ENCODE measurements at places on chromosomes 6 and 20.

DNA sequence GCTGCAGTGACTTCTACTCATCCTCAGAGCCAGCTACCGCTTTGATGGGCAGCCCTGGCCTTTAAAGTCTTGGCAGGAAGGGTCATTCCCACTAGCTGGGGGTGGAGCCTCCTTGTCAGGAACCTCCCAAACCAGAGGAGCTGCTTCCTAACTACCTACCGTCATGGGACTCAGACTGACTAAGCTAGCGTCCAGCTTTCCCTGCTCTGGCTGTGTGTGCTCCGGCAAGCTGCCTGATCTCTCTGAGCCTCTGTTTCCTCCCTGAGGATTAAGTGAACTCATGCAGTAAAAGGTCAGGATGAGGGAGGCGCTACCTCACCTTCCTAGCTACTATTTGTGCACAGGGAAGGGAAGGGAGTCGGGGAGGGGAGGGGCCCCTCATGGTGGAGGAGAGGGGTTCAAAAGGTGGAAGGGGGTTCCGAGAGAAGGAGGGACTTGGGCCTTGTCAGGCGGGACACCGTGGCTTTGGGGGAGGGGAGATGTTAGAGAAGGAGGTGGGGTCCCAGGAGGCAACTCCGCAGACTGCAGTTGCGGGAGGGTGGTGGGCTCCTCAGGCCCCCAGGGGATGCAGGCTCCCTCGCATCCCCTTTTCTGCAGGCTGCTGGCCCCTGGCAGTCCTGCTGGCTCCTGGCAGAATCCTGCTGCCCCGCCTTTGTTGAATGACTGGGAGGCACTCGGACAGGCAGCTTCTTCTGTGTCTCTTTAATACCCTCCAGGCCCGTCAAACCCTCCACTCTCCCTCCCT is 9.8 kb downstream of the DUSP15 start:
- DNase-seq: no peak

GRCh38 chr20:63955281-63955826 is 862 bp downstream of the UCKL1 start:
- peak; percentile 33 for DNase-seq

GRCh38 chr6:30157999-30158398 is 3.0 kb downstream of the TRIM10 start:
- no peak for DNase-seq

- DNase-seq: no peak
Observed at GRCh38 chr6:1612299-1612973, 2.7 kb downstream of the FOXC1 start.

DNA sequence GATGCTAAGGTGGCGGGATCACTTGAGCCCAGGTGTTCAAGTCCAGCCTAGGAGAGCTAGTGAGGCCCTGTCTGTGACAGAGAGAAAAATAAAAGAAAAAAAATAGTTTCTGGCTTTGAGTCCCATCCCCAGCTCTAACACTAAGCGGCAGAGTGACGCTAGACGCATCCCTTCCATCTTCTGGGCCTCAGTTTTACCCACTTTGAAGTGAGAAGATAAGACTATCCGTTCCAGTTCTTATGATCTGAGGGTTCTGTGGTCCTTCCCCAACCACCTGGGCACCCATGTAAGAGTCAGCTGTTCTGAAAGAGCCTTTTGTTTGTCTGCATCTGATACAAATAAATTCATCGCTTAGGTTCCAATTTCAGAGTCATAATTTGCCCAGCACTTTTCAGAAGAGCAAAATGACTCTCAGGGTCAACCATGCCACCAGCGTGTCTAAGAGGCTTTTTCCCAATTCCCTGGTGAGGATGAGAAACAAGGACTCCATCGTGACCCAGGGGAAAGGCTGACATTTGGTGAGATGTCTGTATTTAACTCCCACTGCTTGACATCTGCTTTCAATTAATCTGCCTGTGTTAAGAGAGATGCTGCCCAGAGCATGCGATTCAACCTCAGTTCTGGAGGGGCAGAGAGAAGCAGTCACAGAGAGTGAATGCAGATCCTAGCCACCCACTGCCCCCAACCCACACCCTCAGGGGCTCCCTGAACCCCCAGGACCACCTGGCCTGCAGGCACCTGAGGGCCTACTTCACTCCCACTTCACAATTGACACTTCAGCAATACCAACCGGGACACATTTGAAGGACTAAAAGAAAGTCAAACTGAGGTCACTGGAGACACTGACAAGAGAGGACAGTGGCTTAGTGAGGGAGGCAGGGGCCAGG is 131.6 kb upstream of the TOP1 start:
- peak; percentile 68 for DNase-seq

DNA sequence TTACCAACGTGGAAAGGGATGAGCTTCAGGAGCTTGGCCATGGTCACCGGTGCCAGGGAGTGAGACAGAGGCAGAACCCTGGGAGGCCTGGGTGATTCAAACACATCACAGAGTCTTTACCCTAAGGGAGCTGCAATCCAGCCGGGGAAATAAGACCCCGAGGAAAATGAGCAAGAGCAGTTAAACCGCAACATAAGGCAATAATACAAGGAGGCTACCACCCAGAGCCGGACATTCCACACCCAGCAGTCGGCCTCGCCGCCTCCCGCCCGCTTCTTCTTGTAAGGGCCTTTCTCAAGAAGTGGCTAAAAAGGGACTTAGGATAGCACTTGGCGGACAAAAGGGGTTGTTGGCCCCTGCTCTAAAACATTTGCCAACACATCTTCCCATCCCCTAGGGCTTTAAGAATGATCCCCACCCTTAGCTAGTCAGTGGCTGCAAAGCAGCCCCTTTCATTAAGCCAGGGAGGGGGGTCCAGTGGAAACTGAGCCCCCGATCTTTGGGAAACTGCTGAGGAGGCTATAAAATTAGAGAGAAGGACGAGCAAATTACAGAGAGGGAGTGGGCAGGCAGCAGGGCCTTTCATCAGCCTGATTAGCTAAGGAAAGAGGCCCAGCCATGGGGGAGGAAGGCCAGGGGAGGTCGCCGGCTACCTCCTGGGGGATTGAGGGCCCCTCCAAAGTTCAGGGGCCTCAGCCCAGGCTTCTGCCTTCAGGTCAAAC is 34.3 kb downstream of the SNX5 start:
- peak; percentile 68 for DNase-seq

DNA sequence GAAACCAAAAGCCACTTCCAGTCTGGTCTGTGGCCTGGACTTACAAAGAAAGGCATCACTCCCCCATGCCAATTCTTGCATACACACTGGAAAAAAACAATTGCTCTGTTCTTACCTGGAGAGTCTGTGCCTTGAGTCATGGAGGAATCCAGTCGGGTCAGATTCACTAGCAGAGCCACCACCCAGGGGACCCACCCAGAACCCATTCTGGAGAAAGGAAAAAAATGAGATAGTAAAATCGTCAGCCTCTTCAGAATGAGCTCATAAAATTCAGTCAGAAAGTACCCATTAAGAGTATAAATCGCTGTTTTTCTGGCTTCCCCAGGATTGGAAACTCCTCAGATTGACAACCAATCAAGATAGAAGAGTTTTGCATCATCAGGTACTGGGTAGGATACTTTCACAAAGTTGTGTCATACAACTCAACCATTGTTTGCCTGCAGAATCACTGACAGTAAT is at the start of gene HLA-DOB:
TSS of gene HLA-DOB (minus strand) at position 257 of the 459 bp plus-strand sequence. CDS start at position 206, 51 bp downstream.
- DNase-seq: peak; percentile 5

- no peak for DNase-seq
Observed at GRCh38 chr20:63317061-63317460, 24.1 kb downstream of the COL20A1 start.

DNA sequence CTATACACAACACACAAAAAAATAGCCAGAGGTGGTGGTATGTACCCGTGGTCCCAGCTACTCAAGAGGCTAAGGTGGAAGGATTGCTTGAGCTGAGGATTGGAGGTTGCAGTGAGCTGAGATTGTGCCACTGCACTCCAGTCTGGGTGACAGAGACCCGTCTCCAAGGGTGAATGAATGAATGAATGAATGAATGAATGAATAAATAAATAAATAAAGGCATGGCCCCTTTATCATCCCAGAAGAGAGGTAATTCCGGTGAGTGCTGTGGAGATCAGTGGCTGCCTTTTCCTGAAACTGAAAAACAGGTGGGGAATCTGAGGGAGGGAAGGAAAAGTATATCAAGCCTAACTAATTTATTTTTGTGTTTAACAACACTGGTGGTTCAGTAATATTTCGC is 90.0 kb downstream of the JARID2 start:
- no peak for DNase-seq

- DNase-seq: peak; percentile 79
Observed at GRCh38 chr20:47546184-47547033, 44.7 kb downstream of the NCOA3 start.

DNA sequence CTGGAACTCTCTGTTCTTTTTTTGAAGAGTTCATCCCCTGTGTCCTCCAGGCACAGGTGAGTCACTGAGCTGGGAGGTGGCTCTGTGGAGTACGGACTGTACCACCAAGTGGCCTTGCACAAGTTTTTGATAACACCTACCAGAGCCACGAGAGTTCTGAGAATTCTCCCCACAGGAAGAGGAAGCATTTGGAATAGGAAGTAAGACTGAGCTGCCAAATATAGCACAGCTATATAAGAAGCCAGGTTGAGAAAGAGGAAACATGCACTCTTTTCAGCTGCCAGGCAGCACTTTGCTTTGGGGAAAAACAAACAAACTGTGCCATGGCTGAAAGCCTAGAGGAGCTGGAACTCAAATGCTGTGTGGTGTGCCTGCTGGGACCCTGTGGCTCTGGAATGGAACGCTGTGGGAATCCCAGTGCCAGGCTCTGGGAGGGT is 70.8 kb upstream of the RIPOR2 start:
- peak; percentile 34 for DNase-seq

DNA sequence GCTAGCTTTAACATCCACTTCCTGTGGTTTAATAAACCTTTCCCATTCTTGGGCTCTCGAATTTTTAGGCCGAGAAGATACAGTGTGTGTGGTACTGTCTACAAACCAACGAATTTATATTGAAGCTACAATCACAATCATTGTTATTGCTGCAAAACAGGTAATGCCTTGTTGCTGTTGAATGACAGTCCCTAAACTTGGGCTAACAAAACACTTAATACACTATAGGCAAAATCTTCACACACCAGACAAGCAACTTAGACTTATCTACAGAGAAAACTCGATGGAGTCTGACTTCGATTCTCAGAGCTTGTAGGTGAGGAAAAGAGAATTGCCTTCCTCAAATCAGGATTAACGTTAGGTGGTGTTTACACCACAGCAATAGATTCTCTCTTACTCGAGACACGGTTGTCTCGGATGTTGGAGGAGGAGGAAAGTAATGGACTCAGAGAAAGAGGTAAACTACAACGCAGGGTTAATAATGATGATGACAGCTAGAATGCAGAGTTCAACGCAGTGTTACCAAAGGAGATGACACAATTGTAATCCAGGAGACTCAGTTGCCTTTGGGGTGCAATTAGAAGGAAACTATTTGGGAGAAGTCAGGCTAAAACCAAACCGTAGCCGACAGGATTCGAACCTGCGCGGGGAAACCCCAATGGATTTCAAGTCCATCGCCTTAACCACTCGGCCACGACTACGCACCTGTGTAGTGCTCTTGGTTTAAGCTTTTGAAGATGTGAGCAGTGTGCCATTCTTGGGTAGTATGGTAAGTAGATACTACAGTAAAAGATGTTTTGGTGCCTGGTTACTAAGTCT is 32.5 kb upstream of the ZNF184 start:
- DNase-seq: peak; percentile 75

- no peak for DNase-seq
Observed at GRCh38 chr6:81876971-81877370, 124.5 kb upstream of the TENT5A start.

GRCh38 chr6:15403094-15403755 is 157.4 kb downstream of the JARID2 start:
- no peak for DNase-seq

DNA sequence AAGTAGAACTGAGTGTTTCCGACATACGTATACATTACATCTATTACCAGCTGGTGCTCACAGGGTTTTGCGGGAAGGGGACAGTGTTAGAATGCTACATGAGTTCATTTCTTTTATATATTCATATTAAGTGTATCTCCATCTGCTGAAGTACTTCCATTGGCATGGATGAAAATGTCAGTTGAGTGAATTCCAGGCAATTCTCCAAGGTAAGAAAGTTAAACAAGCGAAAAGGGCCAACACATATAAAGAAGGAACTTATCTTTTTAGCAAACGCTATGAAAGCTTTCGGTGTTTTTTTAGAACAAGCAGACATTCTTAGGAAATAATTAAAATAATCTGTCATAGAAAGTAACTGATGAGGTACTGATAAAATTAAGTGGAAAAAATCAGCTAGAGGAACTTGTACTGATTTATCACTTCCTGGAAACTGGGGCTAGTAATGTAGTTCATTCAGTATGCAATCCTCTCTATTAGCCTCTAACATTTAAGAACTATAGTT is 34.6 kb downstream of the RNF146 start:
- peak; percentile 53 for DNase-seq

DNA sequence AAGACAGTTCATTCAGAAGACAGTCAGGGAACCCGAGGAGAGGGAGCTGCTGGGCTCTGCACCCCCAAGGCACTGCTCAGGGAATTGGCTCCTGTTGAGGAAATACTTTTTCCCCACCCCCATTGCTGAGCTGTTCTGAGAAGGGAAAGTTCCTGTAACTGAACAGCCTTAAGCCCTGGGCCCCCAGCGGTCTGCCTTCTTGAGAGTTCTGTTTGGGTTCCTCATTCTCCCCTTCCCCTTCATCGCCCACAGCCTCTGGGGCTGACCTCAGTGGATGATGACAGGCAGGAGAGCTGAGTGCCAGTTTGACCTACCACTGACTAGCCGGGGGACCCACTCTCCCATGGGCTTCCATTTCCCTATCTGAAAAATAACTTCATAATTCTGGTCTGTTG is 10.7 kb downstream of the HCK start:
- DNase-seq: no peak

- no peak for DNase-seq
Observed at GRCh38 chr6:150765067-150765764, 100.3 kb upstream of the MTHFD1L start.

DNA sequence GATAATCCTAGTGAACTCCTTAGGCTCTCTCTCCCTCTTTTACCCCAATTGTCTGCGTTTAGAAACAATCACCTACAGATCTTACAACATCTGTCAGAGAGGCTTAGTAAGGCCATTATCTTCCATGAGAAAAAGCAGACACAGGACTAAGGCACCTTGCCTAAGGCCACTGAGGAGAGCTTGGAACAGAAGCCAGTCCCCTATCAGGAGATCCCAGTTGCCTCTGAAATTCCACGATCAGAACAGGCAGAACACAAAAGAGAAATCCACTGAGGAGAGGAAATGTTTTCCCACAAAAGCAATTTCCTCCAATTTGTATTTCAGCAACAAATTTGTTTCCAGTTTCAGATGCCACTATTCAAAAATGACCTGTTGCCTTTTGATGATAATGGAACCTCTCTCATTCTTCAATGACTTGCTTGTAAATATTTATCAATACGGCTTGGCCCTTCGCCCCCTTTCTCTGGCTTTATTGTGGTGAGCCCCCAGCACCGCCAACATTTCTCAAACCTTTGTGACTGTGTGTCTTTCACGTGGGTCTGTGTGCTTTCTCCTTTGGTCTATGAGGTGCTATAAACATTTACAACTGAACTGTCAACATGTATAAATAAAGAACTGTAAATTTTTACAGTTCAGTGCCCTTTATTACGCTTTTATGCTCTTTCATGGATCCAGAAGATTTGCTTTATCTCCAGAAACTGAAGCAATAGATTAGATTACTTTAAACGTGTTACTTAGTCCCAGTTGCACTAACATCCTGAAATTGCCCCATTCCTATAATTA is 187.8 kb upstream of the PHACTR1 start:
- DNase-seq: no peak
